T47D (cell line): ENCODE measurements at places on chromosomes 4 and X.

GRCh38 chr4:85826060-85826678 is 351.2 kb downstream of the ARHGAP24 start:
- peak; percentile 52 for DNase-seq

DNA sequence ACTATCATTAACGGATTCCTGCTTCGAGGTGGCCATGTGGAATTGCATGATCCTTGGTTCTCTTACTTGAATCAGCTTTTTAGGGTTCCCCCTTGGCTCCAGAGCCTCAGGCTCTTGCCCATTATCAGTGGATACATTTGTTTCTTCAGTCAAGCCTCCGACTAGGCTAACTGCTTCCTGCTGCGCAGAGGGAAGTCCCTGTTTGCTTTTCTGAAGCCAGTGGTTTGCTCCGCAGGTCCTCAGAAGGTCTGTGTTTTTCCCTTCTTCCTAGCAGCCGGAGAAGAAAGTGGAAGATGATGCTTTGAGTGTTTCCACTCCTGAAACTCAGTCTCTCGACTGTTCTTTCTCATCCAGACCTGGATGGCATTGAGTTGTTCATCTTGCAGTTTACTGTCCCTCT is 20.6 kb downstream of the SRD5A3 start:
- no peak for DNase-seq

DNA sequence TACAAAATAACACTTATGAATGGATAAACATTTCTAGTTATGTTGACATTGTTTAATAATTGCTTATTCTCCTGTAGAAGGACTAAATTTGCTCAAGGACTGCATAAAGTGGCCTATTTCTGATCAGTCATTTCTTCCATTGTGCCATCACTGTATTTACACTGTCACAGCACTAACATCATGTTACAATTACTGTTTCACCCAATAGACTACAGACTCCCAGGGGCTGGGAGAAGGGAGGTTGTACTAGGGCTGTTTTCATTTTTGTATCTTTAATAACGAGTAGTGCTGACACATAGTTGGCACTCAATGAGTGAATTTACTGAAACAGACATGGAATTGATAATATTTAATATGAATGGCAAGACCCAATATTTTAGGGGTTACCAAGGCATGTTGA is 139.5 kb downstream of the SLC10A7 start:
- no peak for DNase-seq

DNA sequence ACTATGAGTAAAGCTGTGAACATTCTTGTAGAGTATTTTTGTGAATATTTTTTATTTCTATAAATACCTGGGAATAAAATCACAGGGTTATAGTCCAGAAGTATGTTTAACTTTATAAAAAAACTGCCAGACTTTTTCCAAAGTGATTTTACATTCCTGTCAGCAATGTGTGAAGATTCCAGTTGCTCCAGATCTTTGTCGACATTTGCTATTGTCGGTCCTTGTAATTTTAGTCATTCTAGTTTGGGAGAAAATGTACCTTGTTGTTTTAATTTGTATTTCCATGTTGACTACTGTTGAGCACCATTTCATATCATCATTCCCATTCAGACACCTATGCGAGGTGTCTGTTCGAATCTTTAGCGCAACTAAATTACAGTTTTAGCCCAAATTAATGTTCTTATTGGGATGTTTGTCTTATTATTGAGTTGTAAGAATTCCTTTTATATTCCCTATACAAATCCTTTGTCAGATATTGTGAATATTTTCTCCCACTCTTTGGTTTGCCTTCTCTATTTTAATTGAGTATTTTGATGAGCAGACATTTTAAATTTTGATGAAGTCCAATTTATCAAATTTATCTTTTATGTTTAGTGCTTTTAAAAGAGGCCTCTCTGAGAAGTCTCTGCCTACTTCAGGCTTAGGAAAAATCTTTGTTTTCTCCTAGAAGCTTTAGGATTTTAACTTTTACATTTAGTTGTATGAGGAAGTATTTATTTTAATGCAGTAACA is 2.6 kb downstream of the CEP135 start:
- no peak for DNase-seq

- no peak for DNase-seq
Observed at GRCh38 chr4:181138116-181138515, 1105.1 kb upstream of the TENM3 start.

DNA sequence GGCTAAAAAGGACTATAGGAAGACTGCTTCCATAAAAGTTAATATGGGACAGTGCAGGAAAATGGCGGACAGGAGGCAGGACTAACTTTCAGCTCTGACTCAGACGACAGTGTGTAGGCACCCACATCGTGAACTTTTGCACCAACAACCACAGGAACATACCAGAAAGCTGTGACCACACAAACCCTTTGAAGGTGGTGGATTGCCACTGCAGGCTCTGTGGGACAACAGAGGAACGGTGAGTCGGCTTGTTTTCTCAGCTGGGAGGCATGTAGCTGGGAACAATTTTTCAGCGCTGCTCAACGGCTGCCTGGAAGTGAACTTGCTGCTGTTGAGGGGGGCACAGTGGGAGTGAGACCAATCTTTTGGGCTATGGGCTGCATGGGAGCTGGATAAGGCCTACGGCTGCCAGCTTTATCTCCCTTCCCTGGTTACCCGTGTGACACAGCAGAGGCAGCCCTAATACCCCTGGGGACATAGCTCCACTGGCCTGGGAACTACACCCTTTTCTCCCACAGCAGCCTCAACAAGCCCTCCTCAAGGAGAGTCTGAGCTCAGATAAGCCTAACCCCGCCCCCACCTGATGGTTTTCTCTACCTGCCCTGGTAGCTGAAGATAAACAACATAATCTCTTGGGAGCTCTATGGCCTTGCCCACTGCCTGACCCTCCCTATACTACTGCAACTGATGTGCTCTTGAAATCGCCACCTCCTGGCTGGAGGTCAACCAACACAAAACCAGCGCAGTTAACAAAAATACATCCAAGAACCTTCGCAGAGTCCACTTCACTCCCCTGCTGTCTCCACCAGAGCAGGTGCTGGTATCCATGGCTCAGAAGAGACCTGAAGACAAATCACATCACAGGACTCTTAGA is 1537.0 kb downstream of the C4orf33 start:
- no peak for DNase-seq

DNA sequence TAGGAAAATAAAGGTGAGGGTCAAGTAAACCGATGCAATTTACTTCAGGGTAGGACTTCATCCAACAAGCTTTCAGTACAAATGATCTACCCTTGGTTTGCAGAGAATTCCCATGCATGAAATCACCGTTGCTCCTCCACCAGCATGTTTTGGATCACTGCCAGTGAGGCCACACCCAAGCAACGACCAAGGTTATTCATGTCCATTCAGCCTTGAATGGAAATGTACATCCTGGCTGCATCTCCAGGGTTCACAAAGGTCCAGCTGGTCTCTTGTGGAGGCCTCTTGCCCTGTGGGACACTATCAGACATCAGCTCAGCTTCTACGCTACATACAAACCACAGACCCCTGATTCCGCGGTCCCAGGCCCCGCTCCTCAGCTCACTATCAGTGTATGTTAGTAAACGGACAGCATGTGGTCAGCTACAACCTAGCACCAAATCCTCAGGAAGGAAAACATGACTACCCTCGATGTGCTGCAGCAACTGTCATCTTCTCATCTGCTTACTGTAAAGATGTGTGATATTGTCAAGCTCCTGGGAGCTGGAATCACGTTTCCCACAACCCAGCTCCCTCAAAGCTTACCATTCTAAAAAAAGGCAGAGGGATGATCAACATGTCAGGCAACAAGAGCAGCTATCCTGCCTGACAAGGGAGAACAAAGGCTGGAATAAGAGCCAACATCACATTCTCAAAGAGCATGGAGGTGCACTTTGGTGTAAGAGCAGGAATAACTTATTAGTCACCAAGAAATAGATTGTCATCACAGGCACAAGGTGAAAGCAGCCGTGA is 4.9 kb downstream of the LYAR start:
- DNase-seq = no peak

DNA sequence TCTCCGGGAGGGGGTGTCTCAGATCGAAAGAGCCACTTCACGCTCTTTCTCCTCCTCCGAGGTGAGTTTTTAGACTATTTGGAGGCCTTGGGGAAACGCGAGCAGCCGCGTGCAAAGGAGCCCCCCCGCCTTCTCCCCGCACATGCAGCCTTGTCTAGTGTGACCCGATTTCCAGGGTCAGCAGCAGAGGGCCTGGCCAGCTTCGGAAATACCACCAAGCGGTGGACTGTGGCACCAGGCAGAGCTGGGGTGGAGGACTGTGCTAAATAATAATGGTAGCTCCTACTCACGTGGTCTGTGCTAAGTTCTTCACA is 79.3 kb upstream of the BCOR start:
- DNase-seq = no peak

- DNase-seq = no peak
Observed at GRCh38 chr4:7638984-7639789, 204.5 kb upstream of the PSAPL1 start.

DNA sequence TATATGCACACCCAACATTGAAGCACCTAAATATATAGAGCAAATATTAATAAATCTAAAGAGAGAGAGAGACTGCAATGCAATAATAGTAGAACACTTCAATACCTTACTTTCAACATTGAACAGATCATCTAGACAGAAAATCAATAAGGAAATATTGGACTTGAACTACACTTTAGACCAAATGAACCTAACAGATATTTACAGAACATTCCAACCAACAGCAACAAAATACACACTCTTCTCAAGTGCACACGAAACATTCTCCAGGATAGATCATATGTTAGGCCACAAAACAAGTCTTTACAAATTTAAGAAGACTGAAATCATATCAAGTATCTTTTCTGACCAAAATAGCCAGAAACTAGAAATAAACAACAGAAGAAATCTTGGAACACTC is 66.6 kb downstream of the CD99L2 start:
- no peak for DNase-seq
